ENCODE measurements at places on chromosomes 2 and 18.

DNA sequence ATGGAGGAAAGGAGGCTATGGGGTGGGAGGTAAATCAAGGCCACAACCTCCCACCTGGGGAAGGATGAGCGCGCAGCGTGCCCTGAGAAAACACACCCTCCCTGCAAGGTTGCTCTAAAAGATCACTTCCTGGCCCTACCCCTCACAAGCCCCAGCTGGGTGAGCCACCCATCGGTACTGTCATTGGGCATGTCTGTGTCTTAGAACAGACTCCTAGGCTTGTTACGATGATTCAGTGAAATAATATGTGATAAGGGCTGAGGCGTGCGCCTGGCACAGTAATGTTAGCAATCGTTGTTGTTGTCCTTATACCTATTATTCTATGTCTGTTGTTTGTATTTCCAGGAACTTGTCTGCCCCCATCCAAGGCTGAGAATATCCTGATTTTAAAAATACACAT lies 175.1 kb downstream of the ZFP36L2 start:
- no peak for DNase-seq

- no peak for DNase-seq
Observed at GRCh38 chr2:100818003-100818605, 1.8 kb upstream of the NPAS2 start.

GRCh38 chr18:54183390-54183789 lies 41.1 kb downstream of the MBD2 start:
- no peak for DNase-seq

- no peak for DNase-seq
Observed at GRCh38 chr2:180991820-180992219, 11.4 kb downstream of the UBE2E3 start.

DNA sequence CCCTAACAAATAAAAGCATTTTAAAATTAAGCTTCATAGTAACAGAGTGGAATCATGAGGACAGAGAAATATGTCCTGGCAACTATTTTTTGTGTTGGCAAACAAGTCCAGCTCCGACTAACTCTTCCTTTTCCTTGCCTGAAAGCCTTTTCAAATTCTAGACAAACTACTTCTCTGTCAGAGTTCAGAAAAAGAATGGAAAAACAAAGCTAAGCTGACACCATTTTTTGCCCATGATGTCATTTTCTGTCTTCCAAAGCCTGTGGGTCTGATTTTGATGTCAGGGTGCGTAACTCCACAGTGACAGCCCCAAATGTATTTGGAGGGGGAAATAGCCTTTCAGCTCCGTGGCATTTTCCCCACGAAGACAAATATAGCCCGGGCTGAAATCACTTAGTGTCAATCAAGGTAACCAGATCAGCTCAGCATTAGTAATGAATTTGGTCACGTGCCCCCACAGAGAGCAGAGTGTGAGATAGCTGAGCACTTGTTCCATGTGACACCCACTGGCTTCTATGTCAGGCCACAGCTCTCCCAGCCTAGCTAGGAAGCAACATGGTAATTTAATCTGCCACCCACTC lies 233.0 kb upstream of the SIX2 start:
- no peak for DNase-seq

- no peak for DNase-seq
Observed at GRCh38 chr18:21305621-21306020, 63.6 kb downstream of the GREB1L start.

DNA sequence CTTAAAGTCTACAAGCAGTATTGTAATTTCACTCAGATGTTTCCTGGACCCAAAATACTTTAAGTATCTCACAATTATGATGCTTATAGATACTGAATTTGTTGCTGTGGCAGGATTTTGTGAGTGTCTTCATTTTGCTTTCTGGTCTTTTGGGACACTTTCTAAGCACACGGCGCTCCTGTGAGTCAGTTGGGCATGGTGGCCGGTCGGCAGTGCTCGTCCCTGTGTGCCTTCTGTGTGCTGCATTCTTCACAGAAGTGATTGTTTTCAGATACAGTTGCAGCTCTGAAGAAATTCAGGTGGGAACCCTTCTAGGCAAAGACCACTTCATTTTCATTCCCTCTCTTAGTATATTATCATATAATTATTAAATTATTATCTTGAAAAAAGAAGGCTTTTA lies 273.3 kb downstream of the ZNF407 start:
- no peak for DNase-seq

DNA sequence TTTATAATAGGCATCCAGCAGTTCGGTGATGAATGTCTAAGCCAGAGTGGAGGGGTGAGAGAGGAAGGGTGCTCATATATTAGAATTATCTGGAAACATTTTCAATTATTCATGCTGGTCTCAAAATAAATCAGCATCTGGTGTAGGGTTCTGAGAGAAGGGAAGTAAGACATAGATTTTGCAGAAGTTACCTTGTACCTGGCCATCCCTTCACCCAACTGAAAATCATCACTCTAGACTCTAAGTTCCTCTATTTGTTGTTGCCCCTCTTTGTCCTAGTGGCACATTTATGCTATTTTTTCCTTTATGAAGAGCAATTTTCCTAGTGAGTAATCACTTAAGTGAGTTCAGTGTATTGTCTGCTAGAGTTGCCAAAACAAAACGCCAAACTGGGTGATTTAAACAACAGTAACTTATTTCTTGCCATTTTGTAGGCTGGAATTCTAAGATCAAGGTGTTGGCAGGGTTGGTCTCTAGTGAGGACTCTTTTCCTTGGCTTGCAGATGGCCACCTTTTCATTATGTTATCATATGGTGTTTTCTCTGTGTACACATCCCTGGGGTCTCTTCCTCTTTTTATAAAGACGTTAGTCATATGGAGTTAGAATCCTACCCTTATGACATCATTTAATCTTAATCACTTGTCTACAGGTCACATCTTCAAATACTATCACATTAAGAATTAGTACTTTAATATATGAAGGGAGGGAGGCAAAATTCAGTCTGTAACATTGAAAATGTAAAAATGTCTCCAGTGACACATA lies 129.9 kb upstream of the KLHL14 start:
- DNase-seq = no peak

- no peak for DNase-seq
Observed at GRCh38 chr2:24183366-24184069, 8.7 kb downstream of the FAM228A start.

DNA sequence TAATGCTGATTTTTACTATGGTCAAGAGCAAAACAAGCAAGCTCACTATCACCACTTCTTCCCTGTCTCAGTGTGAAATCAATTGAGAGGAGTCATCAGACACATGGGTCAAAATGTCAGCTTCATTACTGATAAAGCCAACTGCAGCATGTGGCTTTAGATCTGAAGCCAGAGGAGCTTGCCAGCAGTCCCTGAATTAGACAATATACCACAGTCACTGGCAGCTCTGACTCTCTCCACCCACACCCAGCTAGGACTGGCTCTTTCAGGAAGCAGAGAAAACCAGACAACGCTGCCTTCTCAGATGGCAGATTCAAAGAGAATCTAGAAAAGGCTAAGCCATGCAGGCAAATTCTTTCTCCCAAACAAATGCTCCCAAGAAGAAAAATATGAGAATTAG lies 20.0 kb upstream of the ASB18 start:
- no peak for DNase-seq

DNA sequence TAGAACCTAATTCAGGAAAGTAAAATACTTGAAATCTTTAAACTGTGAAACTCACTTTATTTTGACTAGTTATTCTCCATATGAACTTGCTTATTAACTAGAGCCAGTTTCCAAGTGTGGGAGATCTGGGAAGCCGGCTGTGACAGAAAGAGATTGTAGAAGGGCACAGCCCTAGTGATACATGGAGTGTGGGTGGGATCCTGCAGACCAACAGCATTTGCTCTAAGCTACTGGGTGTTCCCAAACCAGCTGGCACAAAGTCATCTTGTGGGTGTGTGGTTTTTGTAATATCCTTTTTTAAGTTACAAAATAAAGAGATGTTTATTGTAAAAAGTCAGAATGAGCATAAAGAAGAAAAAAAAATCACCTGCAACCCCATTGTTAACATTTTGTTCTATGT lies 3.4 kb downstream of the DUSP19 start:
- no peak for DNase-seq

DNA sequence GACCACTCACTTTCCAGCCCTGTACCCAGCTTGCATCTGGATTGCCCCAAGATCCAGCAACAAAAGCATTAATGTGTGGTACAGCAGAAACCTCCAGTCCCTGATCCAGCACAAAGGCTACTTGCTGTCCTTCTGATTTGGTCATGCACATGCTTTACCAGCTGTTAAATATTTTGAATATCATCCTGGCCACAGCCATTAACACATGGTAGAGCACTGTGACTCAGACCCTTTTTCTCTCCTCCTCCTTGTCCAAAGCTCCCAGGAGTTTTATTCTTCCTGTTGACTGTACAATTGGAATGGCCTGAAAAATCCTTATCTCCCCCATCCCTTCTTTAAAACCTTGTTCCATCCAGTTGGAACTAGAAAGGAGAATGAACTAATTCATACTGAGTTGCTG lies 419.7 kb upstream of the TNP1 start:
- DNase-seq = peak; percentile 95

GRCh38 chr2:102618452-102619413 lies 620 bp upstream of the SLC9A2 start:
- DNase-seq = no peak

DNA sequence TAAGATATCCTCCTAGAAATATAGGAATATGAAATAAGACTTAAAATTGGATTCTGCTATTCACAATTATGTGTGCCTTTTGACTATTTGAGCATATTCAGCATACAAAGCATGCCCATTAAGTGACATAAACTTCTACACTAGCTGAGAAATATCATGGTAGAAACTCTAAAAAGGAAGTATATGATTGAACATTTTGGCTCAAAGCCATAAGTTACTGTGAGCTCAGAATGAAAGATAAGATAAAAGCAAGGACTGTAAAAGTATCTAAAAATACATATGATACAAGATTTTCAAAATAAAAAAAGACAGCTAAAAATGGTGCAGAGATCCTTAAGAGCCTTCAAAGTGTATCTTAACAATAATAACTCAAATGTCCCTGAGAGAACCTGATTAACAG lies 340.5 kb upstream of the SLC39A10 start:
- no peak for DNase-seq

GRCh38 chr2:54438271-54438670 lies 17.9 kb upstream of the SPTBN1 start:
- no peak for DNase-seq

- peak; percentile 44 for DNase-seq
Observed at GRCh38 chr2:189613077-189613636, 32.6 kb upstream of the SLC40A1 start.

DNA sequence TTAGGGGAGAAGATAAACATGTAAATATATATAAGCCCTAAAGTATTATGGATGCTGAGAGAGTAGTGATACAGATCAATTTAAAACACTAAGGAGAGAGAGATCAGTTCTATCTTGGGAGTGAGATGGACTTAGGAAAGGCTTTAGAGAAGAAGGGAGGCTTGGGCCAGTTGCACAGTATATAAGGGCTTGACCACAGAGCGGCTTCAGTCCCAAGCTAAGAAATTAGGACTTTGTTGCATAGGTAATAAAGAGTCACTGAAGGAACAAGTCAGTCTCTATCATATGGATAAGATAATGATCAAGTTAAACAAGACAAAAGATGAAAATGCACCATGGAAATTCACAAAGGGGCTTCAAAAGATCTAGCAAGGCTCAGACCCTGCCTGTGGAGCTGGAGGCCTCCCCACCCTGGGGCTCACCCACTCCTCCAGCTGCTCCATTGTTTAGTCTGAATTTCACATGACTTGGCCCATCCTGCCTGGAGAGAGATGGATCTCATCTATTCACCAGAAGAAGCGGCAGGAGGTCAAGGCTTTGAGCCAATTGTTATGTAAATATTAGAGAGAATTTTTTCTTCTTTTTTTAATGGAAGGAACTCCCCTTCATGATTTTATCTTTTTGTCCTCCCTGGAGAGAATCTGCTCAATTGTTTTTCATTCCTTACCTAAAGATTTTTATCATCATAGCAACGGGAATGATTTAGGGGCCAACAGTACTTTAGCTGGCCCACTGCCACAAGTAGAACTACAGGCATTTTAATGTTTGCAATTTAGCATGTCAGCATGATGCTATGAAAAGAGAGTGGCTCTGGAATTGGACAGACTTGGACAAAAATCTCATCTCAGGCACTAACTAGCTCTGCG lies 44.0 kb downstream of the GYPC start:
- DNase-seq = no peak

DNA sequence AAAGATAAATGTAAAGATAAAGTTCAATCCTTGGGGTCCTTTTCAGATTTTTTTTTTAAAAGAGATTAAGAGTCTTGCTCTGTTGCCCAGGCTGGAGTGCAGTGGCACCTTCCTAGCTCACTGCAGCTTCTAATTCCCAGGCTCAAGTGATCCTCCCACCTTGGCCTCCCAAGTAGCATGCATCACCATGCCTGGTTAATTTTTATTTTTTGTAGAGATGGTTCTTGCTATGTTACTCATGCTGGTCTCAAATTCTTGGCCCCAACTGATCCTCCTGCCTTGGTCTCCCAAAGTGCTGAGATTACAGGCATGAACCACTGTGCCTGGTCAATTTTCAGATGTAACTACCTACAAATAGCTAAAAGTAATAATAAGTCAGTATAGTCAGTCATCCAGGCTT lies 21.1 kb downstream of the NFE2L2 start:
- DNase-seq = no peak

GRCh38 chr2:132415915-132416722 lies 486 bp upstream of the GPR39 start:
- DNase-seq = peak; percentile 82

- no peak for DNase-seq
Observed at GRCh38 chr2:9720352-9721093, 89.7 kb upstream of the YWHAQ start.

DNA sequence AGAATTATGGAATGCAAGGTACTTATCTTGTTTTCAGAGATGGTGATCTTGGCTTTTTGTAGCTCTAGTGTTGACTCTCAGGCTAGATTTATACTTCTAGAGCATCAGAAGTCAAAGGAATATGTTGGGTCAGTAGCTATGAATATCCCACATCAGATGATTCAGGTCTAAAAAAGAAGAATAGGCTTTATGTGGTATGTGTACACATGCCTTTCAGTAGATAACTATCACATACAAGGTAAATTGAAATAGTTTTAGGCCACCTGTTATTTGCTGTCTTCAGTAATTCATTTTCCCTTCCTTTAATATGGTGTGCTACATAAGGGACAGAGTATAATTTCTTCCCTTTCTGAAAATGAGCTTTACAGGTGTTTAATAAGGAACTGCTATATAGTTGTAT lies 142.4 kb downstream of the AGPS start:
- no peak for DNase-seq

- DNase-seq = no peak
Observed at GRCh38 chr2:187552381-187552780, 1.9 kb downstream of the TFPI start.

DNA sequence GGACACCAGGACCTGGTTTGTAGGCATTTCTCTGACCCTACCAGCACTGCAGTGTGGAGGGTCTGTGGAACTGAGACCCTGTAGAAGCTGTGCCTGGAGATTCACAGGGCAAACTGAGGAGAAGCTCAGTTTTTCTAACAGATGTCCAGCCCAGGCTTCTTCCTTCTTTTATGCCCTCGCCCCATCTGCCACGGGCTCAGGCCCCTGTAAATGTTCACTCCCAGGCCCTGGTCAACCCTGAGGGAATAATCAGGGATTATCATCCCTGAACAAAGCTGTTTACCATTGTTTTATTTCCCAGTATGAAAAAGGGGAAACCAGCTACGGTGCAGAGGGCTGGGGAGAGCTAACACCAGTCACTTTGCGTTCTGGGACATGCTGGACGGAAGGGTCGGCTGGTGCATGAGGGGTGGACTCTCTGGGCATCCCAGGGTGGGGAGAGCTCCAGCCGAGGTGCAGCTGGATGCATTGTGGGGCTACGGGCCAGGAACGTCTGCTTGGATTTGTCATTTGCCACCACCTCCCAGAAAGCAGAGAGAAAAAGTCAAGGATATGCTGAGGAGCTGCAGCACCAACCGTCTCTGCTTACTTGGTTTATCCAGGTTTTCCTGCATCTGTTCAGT lies 183.8 kb downstream of the TFCP2L1 start:
- no peak for DNase-seq

Data from BJ (cell line).